Stimulated activated CD4-positive, alpha-beta T cell treated with anti-CD3 and anti-CD28 coated beads, Interleukin-4, amount 100 ng/mL, for 24 hours (primary cell): ENCODE measurements at places on chromosomes 11 and 22.

- DNase-seq, result no peak
Measured at GRCh38 chr11:128727796-128728431, 34.0 kb downstream of the FLI1 start.

DNA sequence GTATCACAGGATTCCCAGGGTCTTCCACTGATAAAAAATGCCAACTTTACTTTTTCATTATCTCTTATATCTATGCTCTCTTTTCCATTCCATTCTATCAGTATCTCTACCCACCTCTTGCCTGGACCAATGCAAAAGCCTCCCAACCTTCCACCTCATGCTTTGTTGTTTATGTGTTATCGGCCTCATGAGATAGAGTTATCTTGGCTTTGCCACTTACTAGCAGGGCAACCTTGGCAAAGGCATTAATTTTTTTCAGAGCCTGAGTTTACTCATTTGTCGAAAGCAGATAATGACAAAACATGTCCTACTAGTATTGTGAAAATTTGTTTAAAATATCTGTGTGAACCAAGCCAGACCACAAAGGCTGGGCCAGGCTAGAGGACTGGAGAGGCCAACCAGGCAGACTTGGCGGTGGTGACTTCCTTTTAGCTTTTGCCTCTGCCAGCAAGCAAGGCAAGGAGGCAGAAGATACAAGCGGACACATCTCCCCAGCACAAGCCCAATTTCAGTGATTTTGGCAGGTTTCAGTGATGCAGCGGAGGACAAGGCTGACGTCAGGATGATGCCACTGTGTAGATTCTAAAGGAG lies 106.9 kb downstream of the ADAMTS15 start:
- DNase-seq, result no peak

DNA sequence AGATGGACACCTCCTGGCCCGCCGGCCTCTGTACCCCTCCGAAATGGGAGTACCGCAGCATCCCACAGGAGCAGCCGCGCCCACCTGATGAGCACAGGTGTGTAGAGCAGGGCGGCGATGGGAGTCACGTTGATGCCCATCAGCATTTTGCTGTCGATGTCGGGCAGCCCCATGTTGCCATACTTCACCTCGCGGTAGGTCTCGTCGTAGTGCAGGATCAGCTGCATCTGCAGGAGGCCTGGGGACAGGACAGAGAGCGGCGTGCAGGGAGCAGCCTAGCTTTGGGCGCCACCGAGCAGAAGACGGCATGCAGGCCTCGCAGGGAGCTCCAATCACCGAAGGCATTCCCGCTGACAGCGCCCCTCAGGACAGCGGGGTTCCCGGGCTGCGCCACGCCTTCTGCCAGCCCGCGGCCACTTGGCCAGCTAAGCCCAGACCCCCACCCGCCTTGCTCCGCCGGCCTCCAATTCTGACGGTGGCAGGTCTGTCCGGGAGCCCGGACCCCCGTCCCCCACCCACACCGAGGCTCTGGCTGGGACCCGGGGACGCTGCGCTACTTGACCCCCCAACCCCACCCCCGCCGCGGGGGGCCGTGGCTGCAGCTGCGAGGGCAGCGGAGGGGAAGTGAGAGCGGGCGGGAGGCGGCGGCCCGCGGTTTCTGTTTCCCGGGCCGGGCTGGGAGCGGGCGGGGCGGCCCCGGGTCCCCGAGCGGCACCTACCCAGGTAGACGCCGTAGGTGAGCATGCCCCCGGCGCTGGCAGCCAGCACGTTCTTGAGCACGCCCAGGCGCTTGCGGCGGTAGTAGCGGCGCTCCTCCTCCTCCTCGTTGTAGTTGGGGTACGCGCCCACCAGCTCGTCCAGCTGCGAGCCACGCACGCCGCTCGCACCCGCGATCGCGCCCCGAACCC lies 705 bp downstream of the UNC93B1 start:
- DNase-seq, result peak; percentile 42

- DNase-seq, result no peak
Measured at GRCh38 chr22:34943830-34944229, 122.1 kb upstream of the ISX start.

GRCh38 chr22:44231233-44231632 lies 50.5 kb downstream of the PARVG start:
- DNase-seq, result no peak

- DNase-seq, result no peak
Measured at GRCh38 chr11:45412051-45412471, 125.9 kb upstream of the SYT13 start.

GRCh38 chr11:118128721-118129470 lies 23.7 kb downstream of the SCN4B start:
- DNase-seq, result no peak

GRCh38 chr11:95338430-95338991 lies 107.5 kb upstream of the SESN3 start:
- no peak for DNase-seq

GRCh38 chr11:118071416-118072030 lies 5.4 kb upstream of the TMPRSS4 start:
- no peak for DNase-seq

- DNase-seq, result no peak
Measured at GRCh38 chr11:69535908-69536307, 54.4 kb downstream of the LINC01488 start.

- no peak for DNase-seq
Measured at GRCh38 chr11:1507381-1508140, 21.0 kb upstream of the MOB2 start.

GRCh38 chr11:92954003-92954402 lies 15.4 kb upstream of the MTNR1B start:
- no peak for DNase-seq

- DNase-seq, result no peak
Measured at GRCh38 chr11:116729501-116730240, 43.1 kb downstream of the BUD13 start.
